ENCODE measurements at places on chromosomes 11 and 22.

GRCh38 chr11:16293204-16293681 is 63.1 kb downstream of the SOX6 start:
- no peak for DNase-seq

DNA sequence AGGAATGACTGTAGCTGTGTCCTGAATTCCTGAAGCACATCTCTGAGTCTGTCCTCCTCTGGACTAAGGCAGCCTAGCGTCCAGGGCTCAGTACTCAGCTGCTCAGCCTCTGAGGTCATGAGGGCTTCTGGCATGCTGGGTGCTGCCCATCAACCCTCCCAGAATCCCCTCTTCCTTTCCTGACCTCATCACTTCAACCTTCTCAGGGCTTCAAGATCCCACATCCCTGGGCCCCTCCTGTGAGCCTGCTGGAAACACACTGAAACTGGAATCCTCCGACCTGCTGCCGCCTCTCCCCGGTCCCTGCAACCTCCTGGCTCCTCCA is 803 bp downstream of the KRTAP5-8 start:
- DNase-seq = no peak

GRCh38 chr11:68164437-68164836 is 43.2 kb upstream of the CHKA start:
- DNase-seq = no peak

DNA sequence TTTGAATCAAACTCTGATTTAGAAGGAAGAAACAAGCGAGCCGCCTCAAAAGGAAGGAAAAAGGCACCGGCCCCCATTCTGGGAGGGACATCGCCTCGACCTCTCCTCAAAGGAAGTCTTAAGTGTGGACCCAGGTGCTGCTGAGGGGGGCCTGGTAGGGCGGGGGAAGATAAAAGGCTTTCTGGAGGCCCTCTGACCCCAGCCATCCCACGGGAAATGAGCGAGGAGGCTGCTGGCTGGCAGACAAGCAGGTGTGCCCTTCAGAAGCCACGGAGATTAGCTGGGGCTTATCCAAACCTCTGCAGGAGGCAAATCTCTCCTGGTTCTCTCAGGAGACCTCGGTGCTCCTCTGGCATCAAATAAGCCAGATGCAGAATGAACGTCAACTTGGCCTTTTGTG is 171.4 kb upstream of the BLID start:
- DNase-seq = no peak

DNA sequence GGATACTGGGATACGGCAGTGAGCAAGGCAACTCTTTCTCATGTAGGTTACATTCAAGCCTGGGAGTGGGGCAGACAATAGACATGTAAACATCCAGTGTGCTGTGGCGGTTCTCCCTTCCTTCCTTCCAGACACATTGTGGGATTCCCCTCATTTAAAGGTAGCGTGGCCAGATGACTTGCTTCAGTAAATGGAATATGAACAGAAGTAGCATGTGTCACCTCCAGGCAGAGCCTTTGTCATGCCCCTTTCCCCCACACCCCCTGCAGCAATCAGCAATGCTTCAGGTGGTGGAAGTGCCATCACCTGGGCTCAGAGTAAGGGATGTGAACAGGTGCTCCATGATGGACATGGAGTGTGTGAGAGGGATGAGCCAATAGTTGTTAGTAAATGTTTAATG is 34.8 kb upstream of the TTC12 start:
- DNase-seq = peak; percentile 17
